NCI-H2081 (cell line): ENCODE measurements at places on chromosomes 2 and 18.

DNA sequence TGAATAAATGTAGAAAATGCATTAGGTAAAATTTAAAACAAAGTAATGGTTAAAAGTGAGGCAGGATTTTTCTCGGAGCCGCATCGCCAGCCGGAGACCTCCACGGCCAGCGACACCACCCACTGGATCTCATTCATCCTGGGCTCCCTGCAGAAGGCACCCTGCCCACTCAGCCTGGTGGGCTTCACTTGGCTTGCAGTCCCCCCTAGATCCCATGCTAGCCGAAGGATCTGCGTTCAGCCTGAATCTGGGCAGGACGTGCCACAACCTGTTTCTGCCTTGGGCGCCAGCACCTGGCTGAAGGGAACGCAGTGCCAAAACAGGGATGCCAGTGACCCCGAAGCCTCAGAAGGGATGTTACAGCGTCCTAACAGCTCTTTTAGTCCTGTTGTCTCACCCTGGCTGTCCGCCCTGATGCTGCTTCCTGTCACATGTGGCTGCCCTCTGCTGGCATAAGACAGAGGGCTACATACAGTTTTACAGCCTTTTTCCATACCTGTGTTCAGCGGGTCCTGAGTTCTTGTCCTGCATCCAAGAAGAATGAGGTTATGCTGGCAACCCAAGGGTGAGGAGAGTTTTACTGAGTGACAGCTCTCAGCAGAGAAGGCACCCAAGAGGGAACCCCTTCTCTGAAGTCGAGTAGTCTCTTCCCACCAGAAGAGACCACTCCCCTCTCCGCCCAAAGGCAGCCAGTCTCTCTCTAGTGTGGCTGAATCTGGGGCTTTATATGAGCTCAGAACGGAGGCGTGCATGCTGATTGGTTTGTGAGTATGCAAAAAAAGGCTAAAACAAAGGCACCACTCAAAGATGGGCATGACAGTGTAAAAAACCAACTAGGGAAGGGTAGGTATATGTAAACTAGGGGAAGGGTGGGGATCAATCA lies 173.1 kb upstream of the GYPC start:
- DNase-seq: no peak

- no peak for DNase-seq
These were observed 317.6 kb upstream of the NCKAP5 start for GRCh38 chr2:133885847-133886246.

GRCh38 chr2:185583058-185583816 lies 155.4 kb upstream of the FSIP2 start:
- DNase-seq: no peak

DNA sequence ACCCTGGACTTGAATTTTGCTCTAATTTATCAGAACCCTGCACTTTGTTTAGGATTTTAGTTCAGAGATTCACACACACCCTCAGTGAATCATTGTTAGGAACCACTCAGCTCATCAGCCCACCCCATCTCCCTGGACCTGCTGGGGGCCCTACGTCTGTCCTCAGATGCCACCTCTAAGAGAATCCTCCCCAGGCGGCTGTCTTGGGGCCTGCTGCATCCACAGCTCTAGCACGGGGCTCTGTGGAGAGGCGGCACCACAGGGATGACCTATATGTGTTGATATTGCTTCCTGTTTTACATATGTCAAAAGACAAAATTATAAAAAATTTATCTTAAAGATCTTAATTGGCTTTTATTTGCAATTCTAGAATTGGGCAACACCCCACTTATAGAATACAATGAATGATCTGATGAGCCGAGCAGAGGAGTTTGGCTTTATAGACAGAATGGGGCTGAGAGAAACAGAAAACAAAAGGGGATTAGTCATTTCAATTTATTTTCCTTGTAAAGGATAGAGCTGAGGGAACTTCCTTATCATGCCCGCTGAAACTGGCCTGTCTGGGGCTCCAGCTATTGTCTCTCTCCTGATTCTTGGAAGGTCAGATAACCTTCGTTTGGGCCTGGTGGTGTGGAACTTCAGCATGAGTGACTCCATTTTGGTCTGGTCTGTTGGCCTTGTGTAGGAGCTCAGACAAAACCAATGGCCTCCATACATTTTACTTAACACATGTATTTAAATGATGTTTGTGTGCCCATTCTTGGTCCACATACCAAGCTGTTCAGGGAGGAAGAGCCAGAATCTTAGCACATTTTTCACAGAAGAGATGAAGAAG lies 1.4 kb downstream of the MYO7B start:
- no peak for DNase-seq

DNA sequence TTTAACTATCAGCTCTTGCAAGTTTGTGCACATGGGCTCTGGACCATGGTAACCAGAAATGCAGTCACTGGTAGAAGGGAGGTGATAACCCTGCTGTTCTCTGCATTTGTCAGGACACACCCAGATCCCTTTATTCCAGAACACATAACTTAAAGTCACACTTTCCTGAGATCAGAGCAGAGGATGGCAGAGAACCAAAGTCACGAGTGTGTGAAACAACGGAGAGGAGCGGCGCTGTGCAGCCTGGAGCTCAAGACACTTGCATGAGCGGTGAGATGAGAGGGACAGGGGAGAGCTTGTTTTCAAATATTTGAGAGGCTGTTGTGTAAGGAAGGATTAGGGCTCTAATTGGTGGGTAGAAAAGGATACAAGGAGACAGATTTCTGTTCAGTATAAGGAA lies 43.3 kb upstream of the AAK1 start:
- DNase-seq: no peak

DNA sequence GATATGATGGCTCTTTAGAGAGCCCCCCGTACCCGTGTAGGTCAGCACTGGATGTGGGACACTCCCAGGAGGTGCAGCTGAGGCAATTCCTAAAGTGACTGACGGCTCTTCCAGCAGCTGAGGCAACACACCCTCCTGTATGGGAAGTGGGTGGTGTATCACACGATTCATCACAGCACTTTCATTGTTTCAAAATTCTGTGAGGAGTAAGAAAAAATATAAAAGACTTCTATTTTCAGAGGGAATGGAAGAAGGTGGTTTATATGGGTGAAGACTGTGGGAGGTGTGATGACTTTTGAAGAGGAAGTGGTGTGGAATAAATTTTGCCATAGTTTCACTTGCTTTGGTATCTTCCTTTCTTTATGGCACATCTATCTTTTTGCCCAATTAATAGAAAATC lies 22.3 kb downstream of the QPCT start:
- no peak for DNase-seq

DNA sequence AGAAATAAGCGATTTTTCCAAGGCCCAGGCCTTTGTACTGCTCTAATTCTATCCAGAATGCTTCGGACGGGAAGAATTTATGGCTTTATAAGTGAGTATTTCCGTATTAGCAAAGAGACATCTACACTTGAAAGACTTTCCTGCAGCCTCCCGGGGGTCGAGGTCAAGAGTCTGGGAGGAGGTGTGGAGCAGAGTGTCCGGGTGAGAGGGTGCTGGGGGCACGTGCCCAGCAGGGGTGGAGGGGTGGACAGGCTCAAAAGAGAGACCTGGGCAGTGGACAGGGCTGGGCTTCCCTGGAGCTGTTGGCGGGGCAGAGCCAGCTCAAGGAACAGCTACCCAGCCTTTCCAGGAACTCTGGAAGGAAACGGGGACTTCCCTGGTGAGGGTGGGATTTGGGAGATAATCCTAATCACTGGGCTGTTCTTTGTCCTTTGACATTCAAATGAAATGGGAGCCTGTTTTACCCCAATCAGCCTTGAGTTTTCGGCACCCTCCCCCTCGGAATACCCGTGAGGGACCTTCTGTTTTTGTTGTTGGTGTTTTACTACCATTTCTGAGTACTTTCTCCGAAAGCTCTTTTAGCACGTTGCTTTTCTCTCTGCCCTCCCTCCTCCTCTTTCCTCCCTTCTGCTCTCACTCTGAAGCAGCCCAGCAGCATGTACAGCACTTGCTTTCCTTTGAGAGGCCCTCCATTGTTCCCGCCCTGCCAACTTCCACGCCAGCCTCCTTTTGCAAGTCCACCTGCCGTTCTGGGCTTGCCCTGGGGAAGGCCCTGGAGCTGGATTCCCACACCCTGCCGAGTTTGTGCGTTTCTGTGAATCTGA lies 164.7 kb downstream of the AGAP1 start:
- peak; percentile 8 for DNase-seq

GRCh38 chr2:220509966-220510365 lies 882.5 kb downstream of the SLC4A3 start:
- no peak for DNase-seq

- no peak for DNase-seq
These were observed 4.1 kb downstream of the ITGA4 start for GRCh38 chr2:181461056-181461997.

DNA sequence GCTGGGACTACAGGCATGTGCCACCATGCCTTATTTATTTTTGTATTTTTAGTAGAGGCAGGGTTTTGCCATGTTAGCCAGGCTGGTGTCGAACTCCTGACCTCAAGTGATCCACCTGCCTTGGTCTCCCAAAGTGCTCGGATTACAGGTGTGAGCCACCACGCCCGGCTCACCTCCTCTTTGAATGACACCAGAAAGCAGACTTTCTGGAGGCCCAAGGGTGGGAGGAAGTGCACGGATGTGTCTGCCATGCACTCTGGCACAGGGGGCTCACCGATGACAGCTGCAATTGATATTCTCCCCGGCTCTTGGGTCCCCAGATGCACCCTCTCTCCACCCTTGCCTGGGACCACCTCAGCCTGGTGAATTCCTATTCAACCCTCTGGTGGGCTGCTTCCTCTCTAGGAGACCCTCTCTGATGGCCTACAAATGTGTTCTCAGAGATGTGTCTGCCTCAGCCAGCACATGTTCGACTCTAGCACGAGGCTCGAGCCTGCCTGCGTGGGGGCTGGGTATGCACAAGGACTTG lies 87.3 kb downstream of the SEPTIN10 start:
- DNase-seq: no peak

DNA sequence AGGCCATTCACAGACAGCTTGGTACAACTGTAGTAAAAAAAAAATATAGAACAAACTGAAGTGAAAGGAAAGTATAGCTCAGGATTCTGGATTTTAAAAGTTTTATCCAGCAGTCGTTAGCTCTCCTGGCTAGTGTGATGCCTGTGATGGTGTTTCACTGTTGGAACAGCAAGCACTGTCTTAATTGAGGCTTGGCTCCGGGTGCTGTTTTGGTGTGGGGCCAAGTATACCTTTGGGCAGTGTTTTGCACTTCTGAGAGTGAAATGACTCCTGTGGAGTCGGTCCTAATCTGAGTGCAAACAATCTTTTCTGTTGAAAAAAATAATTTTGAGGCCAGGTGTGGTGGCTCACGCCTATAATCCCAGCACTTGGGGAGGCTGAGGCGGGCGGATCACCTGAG lies 28.7 kb upstream of the RAB1A start:
- no peak for DNase-seq

GRCh38 chr2:140797718-140798117 lies 1333.1 kb downstream of the LRP1B start:
- no peak for DNase-seq

GRCh38 chr2:586641-587076 lies 90.5 kb downstream of the TMEM18 start:
- no peak for DNase-seq

- DNase-seq: peak; percentile 58
These were observed 48.5 kb downstream of the KCNIP3 start for GRCh38 chr2:95345563-95346230.

- DNase-seq: no peak
These were observed 75.3 kb upstream of the PNPT1 start for GRCh38 chr2:55768991-55769390.

- no peak for DNase-seq
These were observed 59.7 kb downstream of the CYP1B1 start for GRCh38 chr2:38016219-38016618.
